ENCODE measurements at places on chromosomes 6 and 20.
A peak's percentile ranks its signal among the peaks of the same experiment; 100 is the strongest.

GRCh38 chr20:63080811-63081210 is 74.0 kb upstream of the BHLHE23 start:
- no peak for DNase-seq

DNA sequence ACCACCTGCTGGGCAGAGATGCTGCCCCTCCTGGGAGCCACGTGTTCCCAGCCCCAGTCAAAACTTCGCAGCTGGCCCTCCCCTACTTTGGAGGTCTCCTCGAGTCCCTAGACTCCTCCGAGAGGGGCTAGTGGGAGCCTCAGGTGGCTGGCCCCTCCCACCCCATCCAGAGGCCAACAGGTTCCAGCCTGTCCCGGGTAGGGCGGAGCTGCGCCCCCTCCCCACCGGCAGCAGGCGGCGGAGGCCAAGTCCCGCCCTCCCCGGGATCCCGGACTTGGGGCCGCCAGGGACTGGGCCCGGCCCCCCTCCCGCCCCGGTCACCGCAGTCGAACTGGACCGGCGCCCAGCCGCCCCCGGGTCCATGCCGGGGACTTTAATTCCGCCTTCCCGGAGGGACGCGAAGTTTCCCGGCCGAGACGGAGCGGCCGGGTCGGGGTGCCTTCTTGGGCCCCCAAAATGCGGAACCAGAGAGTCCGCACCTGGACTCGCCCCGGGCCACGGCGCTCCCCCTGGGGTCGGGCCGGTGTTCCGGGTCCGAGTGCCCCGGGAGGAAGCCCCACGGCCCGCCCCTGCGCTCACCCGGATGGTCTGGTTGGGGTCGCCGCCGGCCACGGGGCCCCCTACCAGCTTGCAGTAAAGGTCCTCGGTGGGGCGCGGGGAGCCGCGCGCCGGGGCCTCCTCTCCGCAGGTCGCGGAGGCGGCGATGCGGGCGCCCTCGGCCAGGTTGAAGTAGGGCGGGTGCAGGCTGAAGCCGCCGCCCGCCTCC is 559 bp downstream of the LAMA5 start:
- peak; percentile 34 for DNase-seq

DNA sequence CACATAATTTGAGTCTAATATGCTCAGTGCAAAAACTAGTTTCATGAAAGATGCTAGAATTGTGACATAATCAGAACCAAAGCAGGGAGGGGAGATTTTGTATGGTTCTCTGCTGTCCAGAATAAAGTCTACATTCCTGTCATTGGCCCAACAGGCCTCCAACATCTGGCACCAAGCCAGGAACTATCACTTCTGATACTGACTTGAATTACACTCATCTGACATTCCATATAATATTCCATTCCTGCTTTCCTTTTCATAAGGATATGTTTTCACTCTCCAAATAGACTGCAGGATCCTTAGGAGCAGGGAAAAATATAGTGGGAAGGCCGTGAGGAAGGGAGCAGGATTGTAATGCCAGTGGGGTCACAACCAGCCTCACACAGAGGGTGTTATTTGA is 84.6 kb upstream of the BTN3A2 start:
- no peak for DNase-seq

- peak; percentile 23 for DNase-seq
Measured at GRCh38 chr20:41618807-41619311, 682 bp upstream of the CHD6 start.

Data from dermis blood vessel endothelial cell (primary cell).